Nephron progenitor cell (in vitro differentiated cells): ENCODE measurements at places on chromosomes 1 and 21.

- no peak for DNase-seq
Measured at GRCh38 chr1:44693159-44693558, 18.6 kb downstream of the ARMH1 start.

DNA sequence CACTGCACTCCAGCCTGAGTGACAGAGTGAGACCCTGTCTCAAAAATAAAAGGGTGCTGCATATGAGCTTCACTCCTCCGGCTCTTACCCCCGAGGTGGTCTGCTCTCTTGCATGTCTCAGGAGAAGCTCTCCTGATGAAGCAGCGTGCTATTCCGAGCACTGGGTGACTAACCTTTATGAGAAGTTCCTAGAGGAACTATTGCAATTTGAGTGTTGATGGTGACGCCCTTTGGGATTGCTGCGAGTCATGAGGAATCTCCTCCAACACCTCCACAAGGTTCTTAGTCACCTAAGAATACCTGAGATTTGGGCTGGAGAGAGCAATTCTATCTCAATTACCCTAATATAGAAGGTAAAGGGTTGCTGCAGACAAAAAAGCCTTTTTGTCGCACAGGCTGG is 40.8 kb upstream of the TINAGL1 start:
- DNase-seq = no peak

GRCh38 chr1:66445492-66446181 is 88.3 kb upstream of the SGIP1 start:
- DNase-seq = no peak

DNA sequence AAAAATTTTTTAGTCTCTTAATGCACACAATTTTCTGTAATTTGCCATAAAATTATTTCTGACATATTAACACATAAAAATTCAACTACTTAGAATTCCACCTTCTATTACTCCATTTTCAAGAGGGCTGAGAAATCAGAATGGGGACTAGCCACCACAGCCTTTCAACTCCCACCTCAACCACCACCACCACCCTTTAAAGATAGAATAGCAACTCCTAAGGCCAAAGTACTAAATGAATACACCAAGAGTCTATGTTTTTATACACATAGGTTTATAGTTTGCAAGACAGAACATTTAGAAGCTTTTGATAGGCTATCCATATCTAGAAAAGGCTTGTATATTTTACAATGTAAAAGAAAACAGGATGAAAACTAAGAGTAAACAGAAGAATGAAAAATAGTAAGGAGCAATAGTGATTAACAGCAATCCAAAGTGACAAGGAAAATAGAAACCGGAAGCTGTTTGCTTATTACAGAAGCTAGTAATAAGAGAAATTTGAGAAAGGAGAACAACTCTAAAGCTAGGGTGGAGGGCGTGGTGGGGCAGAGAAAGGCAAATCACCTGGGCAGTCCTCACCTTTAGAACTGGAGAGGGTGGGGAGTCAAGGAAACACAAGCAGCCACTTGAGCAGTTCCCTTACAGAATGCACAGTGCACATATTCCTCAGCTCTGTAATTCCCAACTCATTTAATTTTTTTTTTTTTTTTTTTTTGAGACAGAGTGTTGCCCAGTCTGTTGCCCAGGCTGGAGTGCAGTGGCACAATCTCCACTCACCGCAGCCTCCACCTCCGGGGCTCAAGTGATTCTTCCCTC is 27.7 kb downstream of the EPS15 start:
- no peak for DNase-seq

DNA sequence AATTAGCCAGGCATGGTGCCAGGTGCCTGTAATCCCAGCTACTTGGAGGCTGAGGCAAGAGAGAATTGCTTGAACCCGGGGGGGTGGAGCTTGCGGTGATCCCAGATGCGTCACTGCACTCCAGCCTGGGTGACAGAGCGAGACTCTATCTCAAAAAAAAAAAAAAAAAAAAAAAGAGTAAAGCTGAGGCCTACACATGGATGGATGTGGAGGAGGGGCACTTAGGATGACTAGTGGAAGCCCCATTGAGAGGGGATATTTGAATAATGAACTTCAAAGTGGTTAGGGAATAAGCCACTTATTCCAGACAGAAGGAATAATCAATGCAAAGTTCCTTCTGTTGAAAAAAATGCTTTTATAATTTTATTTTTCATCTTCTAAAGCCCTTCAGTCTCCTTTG is 51.4 kb downstream of the PTBP2 start:
- DNase-seq = no peak

DNA sequence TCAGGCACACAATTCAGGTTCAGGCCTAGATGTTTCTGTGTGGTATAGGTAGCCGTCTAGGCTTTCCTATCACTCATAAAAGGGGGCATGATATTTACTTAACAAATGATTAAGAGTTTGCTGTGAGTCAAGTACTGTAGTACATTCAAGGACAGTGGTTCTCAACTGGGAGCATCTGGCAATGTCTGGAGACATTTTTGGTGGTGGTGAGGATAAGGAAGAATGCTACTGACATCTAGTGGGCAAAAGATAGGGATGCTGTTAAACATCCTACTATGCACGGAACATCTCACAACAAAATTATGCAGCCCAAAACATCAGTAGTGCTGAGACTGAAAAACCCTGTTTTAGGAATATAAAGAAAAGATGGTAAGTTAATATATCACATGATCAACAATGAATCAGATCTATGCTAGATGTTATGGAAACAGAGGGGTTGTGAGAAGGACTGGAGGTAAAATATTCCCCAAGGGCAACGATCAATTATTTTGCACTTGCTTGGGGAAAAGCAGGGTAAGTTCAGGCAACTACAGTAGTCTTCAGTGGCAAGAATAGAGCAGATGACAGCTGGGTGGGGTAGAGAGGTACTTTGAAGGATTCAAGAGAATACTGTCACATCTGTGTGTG is 4.9 kb downstream of the DNTTIP2 start:
- peak; percentile 12 for DNase-seq

- no peak for DNase-seq
Measured at GRCh38 chr1:114314098-114314497, 160.4 kb upstream of the SYT6 start.

DNA sequence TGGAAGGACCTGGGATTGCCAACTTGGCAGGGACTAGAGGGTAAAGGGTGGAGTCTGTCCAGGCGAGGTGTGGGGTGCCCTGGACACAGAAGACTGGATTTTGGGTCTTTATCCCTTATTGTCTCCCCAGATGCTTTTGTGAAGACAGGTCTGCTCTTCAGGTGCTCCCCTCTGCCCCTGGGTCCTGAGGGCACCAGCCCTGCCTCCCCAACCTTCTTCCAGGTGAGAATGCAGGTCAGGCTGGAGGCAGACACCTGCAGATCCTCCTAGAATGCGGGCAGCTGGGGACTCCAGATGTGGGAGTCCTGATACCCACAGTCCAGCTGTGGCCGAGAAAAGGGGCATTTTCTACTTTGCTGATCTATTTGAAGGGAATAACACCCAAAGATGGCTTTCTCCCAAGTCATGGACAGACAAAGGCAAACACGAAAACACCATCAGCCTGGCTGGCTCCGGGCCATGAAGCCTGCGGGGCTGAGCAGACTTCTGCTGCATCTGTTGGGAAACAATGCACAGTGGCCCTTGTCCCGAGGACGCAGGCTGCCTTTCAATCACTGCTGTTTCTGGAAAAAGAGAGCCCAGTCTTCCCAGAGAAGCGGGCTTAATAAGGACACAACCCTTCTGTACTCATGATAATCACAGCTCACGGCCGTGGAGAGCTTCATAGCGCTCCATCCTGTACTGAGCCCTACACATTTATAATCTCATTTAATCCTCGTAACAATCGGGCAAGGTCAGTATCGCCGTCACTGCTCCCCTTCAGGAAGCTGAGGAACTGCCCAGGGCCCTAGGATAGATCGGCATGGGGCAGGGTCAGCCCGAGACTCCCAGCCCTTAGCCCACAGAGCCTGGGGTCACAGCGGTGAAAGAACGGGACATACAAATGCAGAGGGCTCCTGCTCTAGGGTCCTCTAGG is 62.0 kb upstream of the ABCG1 start:
- no peak for DNase-seq

GRCh38 chr1:231828182-231828920 is 201.8 kb downstream of the DISC1 start:
- no peak for DNase-seq

DNA sequence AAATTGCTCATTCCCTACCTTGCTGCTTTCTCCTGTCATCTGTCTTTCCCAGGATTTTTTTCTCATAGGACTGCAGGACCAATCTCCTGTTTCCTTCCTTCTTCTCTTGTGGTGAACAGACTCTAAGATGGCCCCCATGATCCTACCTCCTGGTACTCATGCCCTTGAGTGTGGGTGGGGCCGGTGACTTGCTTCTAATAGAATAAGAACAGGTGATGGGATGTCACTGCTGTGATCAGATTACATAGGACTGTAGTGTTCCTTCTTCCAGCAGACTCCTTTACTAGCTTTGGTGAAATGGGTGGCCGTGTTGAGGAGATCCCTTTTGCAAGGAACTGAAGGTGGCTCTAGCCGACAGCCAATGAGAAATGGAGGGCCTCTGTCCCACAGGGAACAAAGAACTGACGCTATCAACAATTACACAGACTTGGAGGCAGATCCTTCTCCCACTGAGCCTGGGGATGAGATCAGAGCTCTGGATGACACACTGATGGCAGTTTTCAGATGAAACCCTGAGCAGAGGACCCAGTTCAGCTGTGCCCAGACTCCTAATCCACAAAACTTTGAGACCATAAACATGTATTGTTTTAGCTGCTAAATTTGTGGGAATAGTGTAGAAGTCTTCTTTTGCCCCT is 7.5 kb downstream of the GSTM3 start:
- no peak for DNase-seq

DNA sequence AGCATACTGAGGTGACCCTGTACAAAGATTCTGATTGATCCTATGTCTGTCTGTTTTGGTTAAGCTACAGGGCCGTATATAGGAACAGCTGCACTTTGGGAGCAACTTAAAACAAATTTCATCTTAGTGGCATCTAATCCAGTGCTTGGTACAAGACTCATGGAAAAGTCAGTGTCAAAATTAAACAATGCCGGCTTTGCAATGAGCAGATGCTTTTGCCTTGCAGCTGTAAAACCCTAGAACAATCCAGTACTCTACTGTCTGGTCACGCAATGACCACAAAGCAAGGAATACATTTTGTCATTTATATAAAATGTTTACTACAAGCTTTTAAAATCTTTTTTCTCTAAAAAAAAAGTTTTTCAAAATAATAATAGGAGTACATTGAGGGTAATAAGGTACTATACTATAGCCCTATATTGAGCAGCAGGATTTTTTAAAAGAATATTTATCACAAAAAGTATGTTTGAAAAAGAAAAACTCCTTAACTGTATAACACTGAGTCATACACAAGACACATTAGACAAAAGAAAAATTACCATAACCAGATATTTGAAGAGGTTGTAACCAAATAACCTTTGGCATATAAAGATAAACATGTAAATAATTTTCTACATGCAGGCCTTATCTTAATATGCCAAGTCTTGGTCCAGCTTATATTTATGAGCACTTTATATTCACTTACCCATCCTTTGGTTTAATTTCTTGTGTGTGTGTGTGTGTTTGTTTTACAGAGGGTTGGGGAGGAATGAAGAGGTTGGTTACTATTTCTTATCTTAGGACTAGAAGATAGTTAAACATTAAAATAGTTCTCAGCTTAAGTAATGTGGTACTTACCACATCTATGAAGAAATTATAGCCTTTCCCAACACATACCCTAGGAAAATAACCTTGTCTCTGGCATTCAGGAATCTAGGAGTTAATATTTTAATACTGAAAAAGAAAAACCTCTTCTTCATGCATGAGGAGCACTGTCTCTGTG is 262.3 kb downstream of the FAF1 start:
- no peak for DNase-seq

GRCh38 chr1:40316595-40317393 is at the start of gene COL9A2:
TSS of gene COL9A2 (minus strand) at chr1:40317286. CDS start at chr1:40317197, 89 bp downstream.
- DNase-seq = peak; percentile 64

- DNase-seq = no peak
Measured at GRCh38 chr21:36732761-36733160, 33.8 kb downstream of the SIM2 start.

DNA sequence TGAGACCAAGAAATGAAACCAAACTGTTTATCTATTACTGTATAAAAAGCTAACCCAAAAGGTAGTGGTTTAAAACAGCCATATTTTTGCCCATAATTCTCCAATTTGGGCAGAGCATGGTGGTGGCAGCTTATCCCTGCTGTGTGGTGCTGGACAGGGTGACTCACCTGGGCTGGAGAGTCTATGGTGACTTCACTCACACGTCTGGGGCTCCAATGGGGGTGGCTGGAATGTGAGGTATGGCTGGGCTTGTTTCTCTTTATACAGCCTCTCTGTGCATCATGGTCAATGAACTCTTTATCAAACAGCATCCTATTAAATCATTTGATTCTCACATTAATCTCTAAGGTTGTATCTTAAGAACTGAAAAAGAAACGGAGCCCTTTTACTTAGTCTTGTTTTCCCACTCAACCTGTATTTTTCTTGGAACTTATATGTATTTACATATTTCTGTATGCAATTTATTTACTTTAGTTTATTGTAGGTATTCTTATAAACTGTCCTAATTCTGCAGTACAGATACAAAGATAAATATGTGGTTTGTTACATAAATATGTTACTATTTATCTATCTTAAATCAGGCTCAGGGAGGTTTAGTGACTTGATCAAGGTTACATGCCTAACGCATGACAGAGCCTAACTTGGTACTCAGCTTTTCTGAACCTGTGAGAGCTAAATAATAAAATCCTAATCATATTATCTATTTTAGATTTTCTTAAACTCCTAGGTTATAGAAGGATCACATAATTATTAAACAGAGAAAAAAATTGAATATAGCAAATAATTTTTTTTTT is 37.5 kb upstream of the WLS start:
- no peak for DNase-seq

- DNase-seq = no peak
Measured at GRCh38 chr1:90502696-90503095, 214.4 kb downstream of the BARHL2 start.

- DNase-seq = no peak
Measured at GRCh38 chr1:2583871-2584351, 2.7 kb upstream of the PRXL2B start.

- no peak for DNase-seq
Measured at GRCh38 chr1:178958491-178958890, 67.2 kb upstream of the FAM20B start.

DNA sequence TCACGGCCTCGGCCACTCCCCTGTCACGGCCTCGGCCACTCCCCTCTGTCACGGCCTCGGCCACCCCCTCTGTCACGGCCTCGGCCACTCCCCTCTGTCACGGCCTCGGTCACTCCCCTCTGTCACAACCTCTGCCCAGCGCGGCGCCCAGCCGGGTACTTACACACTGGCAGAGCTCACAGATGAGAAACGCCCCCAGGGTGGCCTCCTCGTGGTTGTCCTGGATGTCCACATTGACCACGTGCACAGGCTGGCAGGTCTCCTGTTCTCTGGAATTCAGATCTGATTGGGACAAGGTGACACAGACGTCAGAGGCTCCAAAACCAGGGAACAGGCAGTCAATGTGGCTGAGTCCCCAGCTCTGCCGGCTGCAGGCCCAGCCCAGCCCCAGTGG is 3.3 kb upstream of the TMEM240 start:
- DNase-seq = no peak

GRCh38 chr1:218514689-218515088 is 169.6 kb downstream of the TGFB2 start:
- DNase-seq = no peak

DNA sequence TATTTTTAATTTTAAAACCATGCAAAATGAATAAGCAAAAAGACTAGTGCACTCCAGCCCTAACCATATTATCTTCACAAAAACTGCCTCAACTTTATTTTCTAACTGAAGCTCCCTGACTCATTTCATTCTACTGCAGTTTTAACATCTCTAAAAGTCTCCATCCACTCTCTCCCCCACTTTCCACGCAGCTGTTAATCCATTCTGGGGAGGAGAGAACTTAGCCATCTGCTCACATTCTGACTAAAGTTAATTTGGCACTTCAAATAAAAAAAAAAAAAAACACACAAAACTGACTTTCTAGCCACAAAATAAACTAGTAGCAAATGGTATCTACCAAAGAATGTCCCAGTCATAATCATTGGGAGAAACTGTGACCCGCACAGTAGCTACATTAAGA is 5.4 kb upstream of the MYBPHL start:
- no peak for DNase-seq
